ENCODE measurements at places on chromosomes 11 and 22.
A peak's percentile ranks its signal among the peaks of the same experiment; 100 is the strongest.

GRCh38 chr11:33774736-33775466 is 581 bp upstream of the FBXO3 start:
- DNase-seq, result peak; percentile 28

GRCh38 chr11:86736291-86737143 is 63.8 kb upstream of the PRSS23 start:
- DNase-seq, result no peak

DNA sequence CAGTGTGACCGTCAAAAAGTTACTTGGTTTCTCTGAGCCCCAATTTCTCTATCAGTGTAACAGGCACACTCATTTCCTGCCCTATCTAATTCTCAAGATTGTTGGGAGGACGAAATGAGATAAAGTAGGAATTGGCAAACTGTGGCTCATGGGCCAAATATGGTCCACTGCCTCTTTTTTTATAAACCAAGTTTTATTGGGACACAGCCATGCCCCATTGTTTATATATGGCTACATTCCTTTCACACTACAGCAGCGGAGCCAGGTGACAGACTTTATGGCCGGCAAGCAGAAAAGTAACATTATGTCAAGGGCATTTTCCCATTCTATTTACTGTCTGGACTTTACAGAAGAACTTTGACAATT is 116.7 kb upstream of the TIMP3 start:
- no peak for DNase-seq

GRCh38 chr11:92268546-92268945 is 43.9 kb downstream of the FAT3 start:
- DNase-seq, result no peak

DNA sequence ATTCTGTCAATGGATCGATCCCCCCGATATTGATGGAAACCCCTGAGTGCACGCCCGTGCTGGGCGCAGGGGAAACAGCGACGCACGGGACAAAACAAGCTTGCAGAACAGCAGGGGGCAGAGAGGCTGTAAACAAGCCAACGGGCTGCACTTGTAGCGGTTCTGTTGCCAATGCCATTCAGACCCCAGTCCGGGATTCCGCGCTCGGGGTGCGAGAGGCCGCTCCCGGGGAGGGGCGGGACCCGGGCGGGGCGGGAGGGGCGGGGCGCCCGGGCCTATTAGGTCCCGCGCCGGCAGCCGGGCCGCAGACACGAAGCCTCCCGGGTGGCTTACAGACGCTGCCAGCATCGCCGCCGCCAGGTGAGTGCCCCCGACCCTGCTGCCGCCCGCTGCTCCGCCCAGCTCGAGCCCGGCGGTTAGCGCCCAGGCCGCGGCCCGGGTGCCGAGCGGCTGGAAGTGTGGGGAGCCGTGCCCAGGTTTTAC is at the start of gene BIK:
BIK (plus strand) TSS at position 307 of the 483 bp plus-strand sequence. CDS start 13,273 bp downstream, outside the sequence.
- DNase-seq, result no peak

DNA sequence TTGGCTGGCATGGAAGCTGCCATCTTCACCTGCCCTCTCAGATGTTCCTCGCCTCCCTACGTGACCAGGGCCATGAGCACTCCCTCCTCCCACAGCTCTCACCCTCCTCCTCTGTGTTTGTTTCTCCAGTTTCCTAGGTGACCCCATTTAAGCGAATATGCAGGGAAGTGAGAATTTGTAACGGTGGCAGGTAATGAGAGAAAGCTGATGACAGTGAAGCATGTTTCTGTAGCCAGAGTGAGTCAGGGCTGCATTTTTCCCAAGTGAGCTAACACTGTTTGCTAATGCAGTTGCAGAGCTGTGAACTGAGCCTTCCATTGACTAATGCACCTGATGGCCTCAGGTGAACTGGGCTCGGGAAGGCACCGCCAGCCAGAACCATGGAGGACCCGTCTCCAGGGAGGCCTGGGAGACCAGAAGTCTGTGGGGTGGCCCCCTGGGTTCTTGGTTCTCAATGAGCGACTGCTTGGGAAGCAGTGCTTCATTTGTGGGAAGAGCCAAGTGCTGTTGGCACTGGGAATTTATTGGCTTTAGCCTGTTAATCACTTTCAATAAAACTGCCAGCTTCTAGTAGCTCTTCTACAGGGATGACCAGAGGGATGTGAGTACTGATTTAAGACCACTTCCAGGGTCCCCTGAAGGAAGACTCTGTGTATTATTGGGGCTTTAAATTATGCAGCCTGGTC is 64.5 kb downstream of the BARX2 start:
- DNase-seq, result no peak

DNA sequence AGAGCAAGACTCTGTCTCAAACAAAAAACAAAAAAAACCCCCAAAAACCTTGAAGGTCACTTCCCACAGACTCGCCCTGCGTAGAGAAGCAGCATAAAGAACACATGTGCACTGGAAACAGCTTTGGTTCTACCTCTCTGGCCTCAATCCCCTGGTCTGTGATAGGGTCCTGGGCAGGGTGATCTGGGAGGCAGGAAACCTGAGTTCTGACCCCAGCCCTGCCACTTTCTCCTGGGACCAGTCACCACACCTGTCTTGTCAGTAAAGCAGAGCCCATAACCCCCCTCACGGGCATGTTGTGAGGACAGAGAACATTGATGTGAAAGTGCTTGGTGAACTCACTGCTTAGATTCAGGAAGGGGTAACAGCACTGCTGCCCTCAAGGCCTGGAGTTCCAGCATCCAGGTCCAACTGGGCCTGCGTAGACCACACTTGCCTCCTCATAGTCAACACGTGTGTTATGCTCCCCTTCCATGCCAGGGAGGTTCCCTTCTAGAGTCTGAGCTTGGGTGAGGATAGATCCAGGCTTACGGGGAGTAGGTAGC is 11.4 kb downstream of the UCP2 start:
- DNase-seq, result no peak

DNA sequence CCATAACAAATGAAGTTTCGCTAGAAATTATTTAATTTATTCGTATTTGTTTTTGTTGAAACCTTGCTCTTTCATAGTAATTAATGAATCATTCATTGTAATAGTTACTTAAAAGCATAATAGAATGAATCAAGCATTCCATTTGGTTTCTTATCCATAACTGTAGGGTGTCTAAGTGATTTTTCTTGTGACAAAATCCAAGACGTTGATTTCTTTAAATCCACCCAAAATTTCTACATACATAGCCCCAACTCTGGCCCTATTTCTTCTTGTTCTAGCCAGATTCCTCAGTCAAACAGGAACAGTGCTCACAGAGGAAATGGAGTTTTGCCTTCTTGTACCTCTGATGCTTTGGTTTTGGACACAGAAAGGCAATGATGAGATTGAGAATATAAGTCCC is 25.5 kb downstream of the UBASH3B start:
- no peak for DNase-seq

GRCh38 chr11:14089690-14090462 is 127.4 kb downstream of the SPON1 start:
- no peak for DNase-seq

GRCh38 chr11:66974724-66975404 is at the start of gene C11orf86:
Gene C11orf86, plus strand, starts transcription at chr11:66975304. Its CDS starts 59 bp downstream, at chr11:66975363.
- no peak for DNase-seq

GRCh38 chr22:33515795-33516194 is 404.5 kb downstream of the LARGE1 start:
- DNase-seq, result no peak

- no peak for DNase-seq
These were observed 111.7 kb downstream of the CD44 start for GRCh38 chr11:35250621-35251020.

GRCh38 chr11:68508425-68508824 is 47.9 kb downstream of the PPP6R3 start:
- no peak for DNase-seq

DNA sequence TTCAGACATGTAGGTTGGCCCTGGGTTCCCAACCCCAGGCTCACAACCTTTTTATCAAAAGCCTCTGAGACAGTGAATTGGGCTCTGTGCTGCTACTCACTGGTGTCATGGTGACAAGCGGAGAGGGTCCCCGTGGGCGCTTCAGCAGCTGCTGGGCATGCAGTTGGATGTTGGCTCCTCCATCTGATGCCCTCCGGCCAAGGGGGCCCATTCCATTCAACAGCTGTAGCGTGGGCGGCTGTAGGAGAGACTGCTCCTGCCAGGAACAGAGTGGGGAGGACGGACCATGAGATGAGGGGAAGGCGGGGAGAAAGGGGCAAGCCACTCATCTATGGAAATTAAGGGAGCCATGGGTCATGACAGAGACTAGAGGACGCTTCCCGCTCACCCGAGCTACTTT is 36.0 kb upstream of the APOA1 start:
- no peak for DNase-seq

GRCh38 chr11:108368134-108368533 is 99.2 kb downstream of the C11orf65 start:
- DNase-seq, result no peak

DNA sequence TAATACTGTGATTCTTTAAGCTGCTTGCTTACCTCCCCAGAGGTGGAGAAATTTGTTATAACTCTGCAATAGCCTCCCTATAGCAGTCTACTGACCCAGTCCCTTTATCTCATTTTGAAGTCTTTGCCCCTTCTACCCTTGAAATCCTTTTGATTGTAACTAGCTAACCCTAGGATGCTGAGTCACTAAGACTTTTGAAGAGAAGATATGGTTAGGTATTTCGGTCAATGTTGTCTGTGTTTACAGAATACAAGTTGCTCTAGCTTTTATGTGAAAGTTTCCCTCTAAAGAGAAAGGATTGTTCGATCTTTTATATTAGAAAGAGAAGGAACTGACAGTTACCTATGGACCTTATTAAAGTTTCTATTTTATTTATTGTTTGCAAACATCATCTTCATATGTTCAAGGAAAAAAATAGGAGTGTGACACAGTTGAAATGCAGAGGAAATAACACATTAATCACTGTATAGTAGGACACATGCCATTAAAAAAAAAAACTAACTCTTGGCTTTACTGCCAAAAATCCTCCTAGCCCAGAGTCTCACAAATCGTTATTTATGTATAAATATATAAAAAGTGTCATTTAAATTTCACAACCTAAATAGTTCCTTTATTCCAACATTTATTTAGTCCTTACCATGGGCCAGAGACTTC is 3.1 kb downstream of the HYLS1 start:
- no peak for DNase-seq

GRCh38 chr11:68295940-68296339 is 16.5 kb upstream of the LRP5 start:
- DNase-seq, result no peak

- no peak for DNase-seq
These were observed 852.5 kb upstream of the LRRC4C start for GRCh38 chr11:42311944-42312343.

- DNase-seq, result no peak
These were observed 1156.8 kb downstream of the LRRC4C start for GRCh38 chr11:40302669-40303068.

DNA sequence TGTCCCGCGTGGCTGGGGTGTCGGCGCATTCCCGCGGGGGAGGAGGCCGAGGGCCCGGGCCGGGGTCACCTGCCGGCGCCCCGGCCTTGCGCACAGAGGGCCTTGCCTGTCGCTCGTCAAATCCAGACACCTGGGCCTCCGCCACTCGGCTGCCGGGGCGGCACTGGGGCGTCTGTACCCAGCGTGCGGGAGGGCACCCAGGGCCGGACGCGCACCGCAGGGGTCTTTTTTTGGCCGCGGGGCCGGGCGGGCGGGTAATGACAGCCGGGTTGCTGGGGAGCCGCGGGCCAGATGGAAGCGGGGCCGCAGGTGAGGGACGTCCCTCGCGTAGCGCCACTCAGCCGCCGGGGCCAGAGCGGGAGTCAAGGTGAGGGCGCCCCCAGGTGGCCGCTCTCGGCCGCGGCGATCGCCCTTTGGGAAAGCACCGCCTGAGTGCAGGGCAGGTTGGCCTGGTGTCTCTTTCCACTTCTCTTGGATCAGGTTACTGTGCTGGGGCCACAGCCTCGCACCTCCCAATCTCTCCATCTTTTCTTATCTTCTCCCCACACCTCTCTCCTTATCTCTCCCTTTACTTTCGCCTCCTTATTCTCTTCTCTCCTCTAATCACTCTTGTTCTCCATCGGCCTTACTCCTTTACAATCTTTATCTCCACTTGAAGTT is 3.5 kb downstream of the PHLDB1 start:
- DNase-seq, result peak; percentile 86

DNA sequence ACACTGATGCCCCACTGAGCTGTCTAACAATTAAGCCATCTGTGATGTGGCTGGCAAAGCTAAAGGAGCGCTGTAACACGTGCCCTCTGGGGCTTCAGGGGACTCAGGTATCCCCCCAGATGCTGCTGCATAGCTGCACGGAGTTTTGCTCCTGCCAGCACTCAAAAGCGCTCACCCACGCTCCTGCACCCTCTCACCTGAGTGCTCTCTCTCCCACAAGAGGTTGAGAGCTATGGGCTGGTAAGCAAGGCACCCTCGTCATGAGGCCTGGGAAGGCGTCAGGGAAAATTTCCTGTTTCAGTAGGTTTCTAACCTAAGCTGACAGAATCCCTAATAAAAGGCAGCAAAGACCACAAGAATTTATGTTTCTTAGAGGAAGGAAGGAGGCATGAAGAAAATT is 850.3 kb downstream of the OPCML start:
- DNase-seq, result no peak

DNA sequence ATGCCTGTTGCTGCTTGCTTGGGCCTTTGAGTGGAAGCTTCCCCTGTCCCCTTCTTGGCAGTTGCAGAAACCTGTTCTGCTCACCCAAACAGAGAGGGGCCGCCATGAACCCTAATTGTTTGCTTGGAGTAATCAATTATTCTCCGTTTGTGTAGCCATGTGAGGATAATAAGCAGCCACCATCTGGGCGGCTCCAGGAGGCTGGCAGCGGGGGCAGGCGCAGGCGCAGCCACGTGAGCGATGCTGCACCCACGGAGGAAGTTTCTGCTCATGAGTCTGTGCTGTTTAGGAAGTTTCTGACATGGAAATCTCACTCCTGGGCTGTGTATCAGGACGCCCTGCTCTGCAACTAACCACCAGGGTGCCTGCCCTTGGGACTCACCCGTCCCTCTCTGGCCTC is 90.1 kb downstream of the MPPED1 start:
- no peak for DNase-seq

DNA sequence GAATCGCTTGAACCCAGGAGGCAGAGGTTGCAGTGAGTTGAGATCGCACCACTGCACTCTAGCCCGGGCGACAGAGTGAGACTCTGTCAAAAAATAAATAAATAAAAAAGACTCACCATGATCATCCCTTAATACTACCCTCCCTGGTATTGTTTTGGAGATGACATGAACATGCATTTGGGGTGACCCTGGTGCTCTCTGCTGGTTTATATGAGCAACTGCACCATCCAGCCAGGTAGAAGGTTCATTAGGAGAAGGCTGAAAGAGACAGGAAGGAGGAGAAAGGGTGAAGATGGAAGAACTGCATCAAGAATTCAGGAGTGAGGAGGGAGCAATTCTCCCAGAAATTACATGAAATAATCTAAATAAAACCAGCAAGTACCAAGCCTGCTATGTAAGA is 37.8 kb downstream of the SLC5A1 start:
- DNase-seq, result no peak

- DNase-seq, result no peak
These were observed 19.0 kb upstream of the TTLL12 start for GRCh38 chr22:43205748-43206508.

DNA sequence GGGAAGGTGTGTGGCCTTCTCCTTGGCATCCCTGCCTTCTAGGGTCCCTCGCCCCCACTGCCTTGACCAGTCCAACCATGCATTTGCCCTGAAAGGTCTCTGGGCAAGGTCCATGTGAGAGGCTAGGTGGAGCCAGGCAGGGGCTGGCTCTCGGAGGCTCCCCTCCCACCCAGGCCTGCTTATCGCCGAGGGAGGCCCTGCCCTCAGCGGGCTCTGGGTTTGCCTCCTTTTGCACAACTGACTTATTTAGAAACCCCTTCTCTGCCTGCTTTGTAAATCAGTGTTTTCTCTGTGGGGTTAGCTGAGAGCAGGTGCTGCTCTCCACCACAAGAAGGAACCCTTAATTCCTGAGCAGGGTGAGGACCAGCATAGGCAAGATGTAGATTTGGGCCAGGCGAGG is 47.7 kb downstream of the CD82 start:
- DNase-seq, result no peak

- no peak for DNase-seq
These were observed 62.2 kb upstream of the FDX1 start for GRCh38 chr11:110367571-110367970.

Data from tibial nerve (tissue), 4 donors.